ENCODE measurements at places on chromosomes 12 and 14.

- DNase-seq = no peak
Observed at GRCh38 chr12:89087149-89087825, 265.0 kb downstream of the DUSP6 start.

DNA sequence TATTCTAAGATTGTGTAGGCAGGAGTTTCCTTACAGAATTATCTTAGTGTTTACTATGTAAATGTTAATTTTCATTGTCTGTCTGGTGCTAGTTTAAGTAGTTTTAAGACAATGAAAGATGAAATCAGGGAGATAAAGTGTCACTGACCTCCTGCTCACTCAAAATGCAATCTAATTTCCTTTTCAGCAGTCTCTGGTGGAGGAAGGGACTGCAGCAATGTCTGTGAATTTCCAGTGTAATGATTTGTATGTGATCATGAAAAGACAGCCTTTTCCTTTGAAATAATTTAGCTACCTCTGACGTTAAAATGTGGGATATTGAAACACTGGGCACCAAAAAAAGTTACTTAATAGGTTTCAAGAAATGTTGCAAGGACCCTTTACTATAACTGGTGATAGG lies 779.7 kb upstream of the FLRT2 start:
- no peak for DNase-seq

DNA sequence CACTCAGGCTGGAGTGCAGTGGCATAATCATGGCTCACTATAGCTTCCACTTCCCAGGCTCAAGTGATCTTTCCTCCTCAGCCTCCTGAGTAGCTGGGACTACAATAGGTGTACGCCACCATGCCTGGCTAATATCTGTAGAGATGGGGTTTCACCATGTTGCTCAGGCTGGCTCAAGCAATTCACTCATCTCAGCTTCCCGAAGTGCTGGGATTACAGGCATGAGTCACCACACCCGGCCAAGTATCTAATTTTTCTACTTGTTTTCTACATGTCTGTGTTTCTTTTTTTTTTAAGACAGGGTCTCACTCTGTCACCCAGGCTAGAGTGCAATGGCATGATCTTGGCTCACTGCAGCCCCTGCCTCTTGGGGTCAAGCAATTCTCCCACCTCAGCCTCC lies 119.7 kb upstream of the MED13L start:
- DNase-seq = no peak

DNA sequence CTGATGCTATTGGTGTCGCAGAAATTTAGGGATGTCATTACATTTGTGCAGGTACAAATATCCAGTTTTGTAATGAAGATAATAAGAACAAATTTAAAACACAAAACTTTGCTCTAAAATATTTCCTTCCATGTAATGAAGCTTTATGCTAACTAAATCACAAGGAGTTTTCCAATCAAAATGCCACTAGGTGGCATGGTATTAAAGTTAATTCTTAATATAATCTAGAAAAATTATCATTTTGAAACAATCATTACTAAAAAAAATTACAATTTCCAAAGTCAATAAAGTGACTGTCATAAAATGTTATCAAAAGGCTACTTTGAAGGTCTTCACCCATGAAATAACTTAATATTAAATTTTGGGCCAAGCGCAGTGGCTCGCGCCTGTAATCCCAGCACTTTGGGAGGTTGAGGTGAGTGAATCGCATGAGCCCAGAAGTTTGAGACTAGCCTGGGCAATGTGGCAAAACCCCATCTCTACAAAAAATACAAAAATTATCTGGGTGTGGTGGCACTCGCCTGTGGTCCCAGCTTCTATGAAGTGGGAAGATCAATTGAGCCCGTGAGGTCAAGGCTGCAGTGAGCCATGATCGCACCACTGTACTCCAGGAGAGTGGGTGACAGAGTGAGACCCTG lies 77.4 kb downstream of the KIF21A start:
- no peak for DNase-seq

GRCh38 chr12:76201758-76202157 lies 117.3 kb upstream of the NAP1L1 start:
- DNase-seq = no peak

DNA sequence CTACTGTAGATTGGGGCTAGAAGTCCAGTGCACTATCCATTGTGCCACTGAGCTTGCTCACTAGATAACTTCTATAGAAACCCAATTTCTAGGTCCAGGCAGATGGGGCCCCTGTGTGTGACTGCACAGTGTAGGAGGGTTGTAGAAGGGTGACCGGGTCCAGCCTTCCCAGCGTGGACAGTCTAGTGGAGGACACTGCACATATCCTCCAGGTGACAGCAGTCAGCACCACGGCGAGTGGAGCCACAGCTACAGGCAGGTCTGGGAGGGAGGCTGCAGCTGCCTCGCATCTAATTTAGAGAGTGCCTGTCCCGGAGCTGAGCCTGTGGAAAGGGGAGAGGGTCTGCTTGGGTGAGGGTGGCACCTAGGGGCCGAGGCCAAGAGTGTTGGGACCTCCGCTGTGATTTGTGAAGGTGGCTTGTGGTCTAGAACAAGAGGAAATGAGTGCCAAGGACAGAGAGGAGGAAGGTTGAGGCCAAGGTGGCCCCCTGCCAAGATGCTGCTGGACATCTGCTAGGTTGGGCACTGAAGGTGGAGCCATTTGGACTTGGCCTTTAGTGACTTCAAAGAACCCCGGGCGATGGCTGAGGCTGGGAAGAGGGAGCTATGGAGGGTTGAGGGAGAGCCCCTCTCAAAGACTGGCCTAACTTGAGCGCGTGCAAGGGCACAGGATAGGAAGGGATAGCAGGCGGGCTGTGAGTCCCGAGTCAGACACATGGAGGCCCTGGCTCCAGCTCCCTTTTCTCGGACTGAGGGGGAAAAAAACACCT lies 46.0 kb upstream of the TRAF3 start:
- DNase-seq = no peak

DNA sequence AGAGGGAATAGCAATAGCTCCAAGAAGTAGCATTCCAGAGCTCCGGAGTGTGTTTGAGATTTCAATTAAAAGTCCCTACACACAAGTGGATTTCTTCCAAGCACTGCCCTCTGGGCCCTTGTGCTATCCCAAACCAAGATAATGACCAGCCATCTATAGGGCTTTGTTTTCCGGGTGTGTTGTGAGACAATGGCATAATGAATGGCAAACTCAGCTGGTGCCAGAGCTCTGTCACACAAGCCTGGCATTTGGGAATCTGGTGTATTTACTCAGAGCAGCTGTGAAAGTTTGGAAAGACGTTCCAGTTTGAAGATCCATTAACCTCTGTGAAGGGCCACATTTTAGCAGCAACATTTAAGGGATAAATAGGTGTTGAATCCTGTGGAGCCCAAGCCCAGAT lies 61.2 kb upstream of the TMTC2 start:
- no peak for DNase-seq

GRCh38 chr14:52961060-52961639 lies 10.3 kb upstream of the FERMT2 start:
- DNase-seq = peak; percentile 60

DNA sequence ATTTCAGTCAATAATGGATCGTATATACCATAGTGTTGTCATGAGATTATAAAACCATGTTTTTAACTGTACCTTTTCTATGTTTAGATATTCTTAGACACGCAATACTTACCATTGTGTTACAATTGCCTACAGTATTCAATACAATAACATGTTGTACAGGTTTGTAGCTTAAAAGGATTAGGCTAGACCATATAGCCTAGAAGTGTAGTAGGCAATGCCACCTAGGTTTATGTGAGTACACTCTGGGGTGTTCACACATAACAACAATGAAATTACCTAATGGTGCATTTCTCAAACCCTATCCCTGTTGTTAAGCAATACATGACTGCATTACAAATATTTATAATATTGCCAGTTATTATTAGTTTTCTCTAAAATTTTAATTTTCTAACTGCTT lies 144.2 kb downstream of the KCNC2 start:
- DNase-seq = no peak

DNA sequence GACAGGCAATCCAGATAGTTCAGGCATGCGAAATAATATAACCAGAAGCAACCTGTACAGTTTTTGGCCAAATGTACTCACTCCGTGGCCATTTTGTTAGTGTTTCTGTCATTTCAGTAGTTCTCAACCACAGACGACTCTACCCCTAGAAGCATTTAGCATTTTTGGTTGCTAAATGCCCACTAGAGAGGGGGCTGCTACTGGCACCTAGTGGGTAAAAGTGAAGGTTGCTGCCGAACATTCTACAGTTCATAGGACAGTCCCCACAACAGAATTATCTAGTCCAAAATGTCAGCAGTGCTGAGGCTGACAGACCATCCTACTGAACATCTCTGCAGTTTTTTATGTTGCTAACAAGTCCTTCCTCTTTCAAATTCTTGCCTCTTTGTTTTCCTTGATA lies 107.4 kb downstream of the TSHR start:
- peak; percentile 56 for DNase-seq

DNA sequence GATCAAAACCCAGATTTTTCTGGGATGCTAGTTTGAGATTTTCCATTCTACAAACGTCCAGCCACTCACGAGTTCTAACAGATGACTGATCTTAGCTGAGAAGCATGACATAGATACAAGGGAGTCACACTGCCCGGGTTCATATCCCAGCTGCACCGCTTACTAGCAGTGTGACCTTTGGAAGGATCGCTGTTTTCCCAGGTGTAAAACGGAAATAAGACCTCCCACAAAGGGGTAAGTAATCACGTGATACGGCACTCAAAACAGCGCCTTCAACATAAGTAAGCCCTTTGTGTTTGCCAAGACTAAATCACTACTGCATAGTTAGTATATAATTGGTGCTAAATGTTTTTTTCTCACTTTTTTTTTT lies 624 bp upstream of the PWP1 start:
- no peak for DNase-seq

DNA sequence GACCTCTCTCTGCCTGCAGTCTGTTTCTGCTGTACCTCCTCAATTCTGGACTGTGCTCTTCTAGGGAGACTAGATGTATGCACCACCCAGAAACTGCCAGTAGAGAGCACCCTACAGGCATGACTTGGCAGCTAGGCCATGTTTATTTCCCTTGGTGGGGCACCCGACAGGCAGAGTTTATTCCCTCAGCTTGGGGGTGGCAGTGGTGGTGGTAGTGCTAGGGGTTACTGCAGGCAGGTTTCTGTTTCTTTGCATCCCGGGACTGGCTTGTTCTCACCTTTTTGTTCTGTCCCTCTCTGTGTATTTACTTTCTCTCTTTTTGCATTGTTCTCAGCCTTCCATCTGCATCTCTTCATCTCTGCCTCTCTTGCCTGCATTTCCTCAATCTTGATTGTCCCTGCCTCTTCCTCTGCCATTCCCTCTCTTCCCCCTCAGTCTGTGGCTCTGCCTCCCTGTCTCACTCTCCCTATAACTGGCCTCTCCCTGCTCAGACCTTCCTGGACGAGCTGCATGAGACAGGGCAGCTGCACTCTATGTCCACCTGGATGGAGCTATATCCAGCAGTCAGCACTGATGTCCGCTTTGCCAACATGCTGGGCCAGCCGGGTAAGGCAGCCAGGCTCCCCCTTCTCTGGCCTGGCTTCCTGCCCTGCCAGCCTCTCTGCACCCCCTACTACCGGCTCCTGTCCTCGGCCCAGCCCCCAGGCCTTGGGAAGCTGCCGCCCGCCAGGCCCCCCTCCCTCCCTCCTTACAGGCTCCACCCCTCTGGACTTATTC lies 13.8 kb downstream of the PRPF40B start:
- peak; percentile 61 for DNase-seq

- DNase-seq = no peak
Observed at GRCh38 chr14:105527381-105527825, 1.0 kb downstream of the TMEM121 start.

DNA sequence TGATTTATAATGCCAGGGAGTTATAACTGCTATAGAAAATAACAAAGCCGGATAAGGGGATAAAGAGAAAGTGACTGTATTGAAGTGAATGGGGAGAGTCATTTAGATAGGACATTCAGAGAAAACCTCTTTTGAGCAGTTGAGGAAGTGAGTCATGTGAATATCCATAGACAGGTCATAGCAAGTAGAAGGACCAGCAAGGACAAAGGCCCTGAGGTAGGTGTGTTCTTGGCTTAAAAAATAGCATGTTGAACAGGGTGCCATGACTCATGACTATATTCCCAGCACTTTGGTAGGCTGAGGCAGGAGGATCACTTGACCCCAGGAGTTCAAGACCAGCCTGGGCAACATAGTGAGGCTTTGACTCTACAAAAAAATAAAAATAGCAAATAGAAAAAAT lies 51.5 kb upstream of the RAP1B start:
- no peak for DNase-seq

DNA sequence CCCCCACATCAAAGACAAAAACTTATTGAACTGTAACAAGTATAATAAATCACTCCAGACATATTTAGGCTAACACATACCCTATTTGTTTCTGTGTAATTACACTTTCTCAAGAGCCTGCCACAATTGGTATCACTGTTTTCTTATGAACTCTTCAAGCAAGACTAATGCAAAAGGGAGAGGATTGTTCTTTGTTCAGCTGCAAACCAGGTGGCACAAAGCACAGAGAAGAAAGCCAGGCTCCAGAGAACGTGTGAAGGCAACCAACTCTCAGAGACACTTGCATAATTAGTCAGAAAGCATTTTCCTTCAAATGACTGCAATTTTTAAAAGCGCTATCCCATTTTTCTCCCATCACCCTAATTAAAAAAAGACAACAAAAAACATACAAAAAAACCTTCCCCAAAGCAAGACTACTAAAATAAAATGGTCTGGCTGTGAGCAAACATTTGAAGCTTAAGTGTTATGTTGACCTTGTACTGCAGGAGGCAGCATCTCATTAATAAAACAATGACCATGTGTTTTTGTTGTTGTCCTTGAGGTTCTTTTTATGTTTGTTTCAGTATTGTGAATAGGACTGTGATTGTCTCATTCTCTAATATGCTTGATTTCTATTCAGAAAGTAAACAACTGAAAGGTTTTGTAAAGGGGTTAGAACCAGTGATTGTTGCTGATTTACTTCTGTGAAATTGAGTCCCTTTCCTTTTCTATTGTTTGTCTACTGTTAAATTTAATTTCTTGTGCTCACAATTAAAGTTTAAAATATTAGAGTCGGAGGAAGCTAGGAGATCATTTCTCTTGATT lies 452.7 kb upstream of the PDE3A start:
- DNase-seq = peak; percentile 70

DNA sequence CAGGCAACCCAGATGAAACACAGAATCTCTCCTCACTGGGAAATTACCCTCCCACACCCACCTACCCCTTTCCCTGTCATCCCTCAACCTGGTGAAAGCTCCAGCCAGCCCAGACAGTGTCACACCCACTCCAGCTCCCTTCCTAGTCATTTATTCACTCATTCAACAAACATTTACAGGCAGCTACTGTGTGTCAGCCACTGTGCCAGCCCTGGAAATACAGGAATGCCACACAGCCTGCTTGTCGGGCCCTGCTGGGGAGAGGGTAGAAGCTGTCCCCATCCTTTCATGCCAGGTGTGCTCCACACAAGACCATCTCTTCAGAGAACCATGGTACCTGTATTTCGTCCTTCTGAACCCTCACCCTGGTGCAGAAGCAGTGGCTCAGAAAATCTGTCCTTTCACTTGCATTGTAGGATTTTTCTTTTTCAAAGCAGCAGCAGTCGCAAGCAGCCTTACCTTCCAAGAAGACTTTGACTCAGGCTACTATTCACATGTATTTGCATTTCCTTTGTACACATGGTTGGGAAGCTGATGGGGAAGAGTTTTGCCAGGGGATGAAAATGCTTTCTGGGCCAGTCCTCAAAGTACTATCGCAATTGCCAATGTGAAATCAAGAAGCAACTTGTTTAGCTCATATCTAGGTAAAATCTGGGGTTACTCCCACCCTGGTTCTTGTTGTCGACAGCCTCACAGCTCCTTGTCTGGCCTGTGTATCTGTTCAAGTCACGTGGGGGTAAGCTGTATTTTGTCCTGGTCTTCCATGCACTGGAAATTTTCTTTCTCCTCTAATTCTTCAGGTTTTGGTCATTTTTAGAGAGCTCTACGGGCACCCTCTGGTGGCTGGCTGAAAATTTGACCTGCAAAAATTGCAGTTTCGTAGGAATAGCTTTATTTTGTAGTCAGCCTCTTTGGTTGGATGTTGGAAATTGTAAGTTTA lies 147.4 kb upstream of the EGLN3 start:
- peak; percentile 67 for DNase-seq

All from NCI-H1694 treated with DMSO at 0.1 percent for 48 hours (cell line).